Endothelial cell of umbilical vein (primary cell): ENCODE measurements at places on chromosomes 12 and 14. TPM values are rescaled to one million over a fixed set of nuclear protein-coding genes. Genes with fewer than 3 reads are reported as not detected.

GRCh38 chr14:69036757-69037506 lies 57.8 kb upstream of the ACTN1 start:
- H3K4me1 ChIP-seq: peaks cover 49% of the 10 kb centered on the region
- no peak for DNase-seq
- H3K27me3 ChIP-seq: no peaks in the 10 kb centered on the region
- H3K36me3 ChIP-seq: no peaks in the 10 kb centered on the region
- no peak overlapping the region for H3K4me3 ChIP-seq
- H3K27ac ChIP-seq: peak overlapping the region; percentile 93

DNA sequence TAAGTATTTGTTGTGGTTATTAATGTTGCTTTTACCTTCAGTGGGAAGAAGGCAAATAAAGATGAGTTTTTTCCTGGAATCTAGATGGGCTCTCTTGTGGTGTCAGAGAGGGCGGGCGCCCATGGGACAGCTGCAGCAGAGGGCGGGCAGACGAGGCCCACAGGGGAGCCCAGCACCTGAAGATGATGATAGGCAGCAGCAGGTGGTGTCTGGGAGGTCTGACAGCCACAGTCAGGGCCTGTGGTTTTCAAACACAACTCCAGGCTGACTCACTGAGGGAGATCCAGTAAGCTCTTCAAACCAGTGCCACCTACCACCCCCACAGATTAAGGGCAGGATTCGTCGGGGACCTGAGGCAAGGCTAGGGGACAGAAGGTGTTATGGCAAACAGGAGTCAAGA lies 42.8 kb downstream of the NKX2-1 start:
- no peak for DNase-seq
- no peaks in the 10 kb centered on the region for H3K27me3 ChIP-seq

GRCh38 chr14:36301159-36301558 lies 19.3 kb downstream of the MBIP start:
- H3K4me1 ChIP-seq: peaks cover 9% of the 10 kb centered on the region
- H3K4me3 ChIP-seq: no peak overlapping the region
- peaks cover 2% of the 10 kb centered on the region for H3K36me3 ChIP-seq
- H3K27ac ChIP-seq: no peak overlapping the region
- DNase-seq: no peak
- H3K27me3 ChIP-seq: no peaks in the 10 kb centered on the region

GRCh38 chr12:47870175-47870781 lies 34.5 kb downstream of the VDR start:
- no peak overlapping the region for H3K27ac ChIP-seq
- H3K27me3 ChIP-seq: no peaks in the 10 kb centered on the region
- no peak for DNase-seq
- H3K4me1 ChIP-seq: peaks cover 6% of the 10 kb centered on the region
- H3K36me3 ChIP-seq: no peaks in the 10 kb centered on the region
- H3K4me3 ChIP-seq: no peak overlapping the region

GRCh38 chr14:99383472-99384449 lies 96.9 kb downstream of the SETD3 start:
- H3K4me3 ChIP-seq: no peak overlapping the region
- H3K27me3 ChIP-seq: no peaks in the 10 kb centered on the region
- H3K27ac ChIP-seq: no peak overlapping the region
- H3K36me3 ChIP-seq: no peaks in the 10 kb centered on the region
- DNase-seq: no peak

DNA sequence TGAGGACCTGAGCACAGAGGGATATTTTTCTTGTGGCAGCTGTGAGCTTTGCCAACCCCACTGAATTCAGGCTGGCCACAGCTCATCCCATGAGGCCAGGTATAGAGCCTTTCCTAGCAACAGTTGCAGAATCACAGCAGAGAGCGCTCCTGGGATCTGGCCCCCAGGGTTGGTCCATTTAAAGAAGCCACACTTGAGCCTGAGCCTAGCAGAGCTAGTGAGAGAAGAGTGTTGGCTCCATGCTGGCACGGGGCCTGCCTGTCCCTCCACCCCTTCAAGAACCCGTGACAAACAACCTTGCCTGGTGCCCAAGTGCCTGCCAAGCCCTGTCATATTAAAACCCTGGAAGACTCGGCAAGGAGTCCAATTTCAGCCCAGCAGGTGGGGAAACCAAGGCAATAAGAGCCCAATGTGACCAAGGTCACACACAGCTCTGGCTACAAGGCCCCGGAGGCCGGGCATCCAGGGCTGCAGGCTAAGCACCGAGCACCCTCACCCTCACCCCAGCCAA lies 91.6 kb downstream of the LRRC74A start:
- peak overlapping the region; percentile 86 for H3K27ac ChIP-seq
- H3K4me3 ChIP-seq: no peak overlapping the region
- DNase-seq: no peak

GRCh38 chr12:118356809-118357256 lies 15.9 kb downstream of the TAOK3 start:
- H3K4me3 ChIP-seq: no peak overlapping the region
- H3K27me3 ChIP-seq: no peaks in the 10 kb centered on the region
- peaks cover 48% of the 10 kb centered on the region for H3K4me1 ChIP-seq
- DNase-seq: no peak

GRCh38 chr14:96108911-96109310 lies 69.7 kb downstream of the C14orf132 start:
- DNase-seq: no peak
- H3K4me3 ChIP-seq: no peak overlapping the region
- no peaks in the 10 kb centered on the region for H3K4me1 ChIP-seq

GRCh38 chr12:116595186-116595585 lies 36.0 kb downstream of the MAP1LC3B2 start:
- H3K27ac ChIP-seq: no peak overlapping the region
- H3K36me3 ChIP-seq: no peaks in the 10 kb centered on the region
- H3K4me1 ChIP-seq: peaks cover 7% of the 10 kb centered on the region
- H3K4me3 ChIP-seq: no peak overlapping the region

GRCh38 chr14:38336298-38336697 lies 80.4 kb upstream of the CLEC14A start:
- H3K36me3 ChIP-seq: no peaks in the 10 kb centered on the region
- no peaks in the 10 kb centered on the region for H3K27me3 ChIP-seq
- DNase-seq: peak; percentile 69
- no peak overlapping the region for H3K4me3 ChIP-seq

DNA sequence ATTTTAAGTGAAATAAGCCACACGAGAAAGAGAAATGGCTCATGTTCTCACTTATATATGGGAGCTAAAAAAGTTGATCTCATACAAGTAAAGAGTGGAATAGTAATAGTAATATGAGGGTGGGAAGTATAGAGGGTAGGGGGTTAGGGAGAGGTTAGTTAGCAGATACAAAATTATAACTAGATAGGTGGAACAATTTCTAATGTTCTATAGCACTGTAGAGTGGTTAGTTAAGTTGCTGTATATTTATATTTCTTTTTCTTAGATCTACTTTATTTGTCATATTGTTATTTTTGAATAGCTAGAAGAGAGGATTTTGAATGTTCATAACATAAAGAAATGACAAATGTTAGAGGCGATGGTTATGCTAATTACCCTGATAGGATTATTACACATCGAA lies 74.1 kb downstream of the MIA2 start:
- peaks cover 3% of the 10 kb centered on the region for H3K36me3 ChIP-seq
- H3K27ac ChIP-seq: no peak overlapping the region
- no peak overlapping the region for H3K4me3 ChIP-seq
- H3K27me3 ChIP-seq: no peaks in the 10 kb centered on the region
- no peak for DNase-seq

DNA sequence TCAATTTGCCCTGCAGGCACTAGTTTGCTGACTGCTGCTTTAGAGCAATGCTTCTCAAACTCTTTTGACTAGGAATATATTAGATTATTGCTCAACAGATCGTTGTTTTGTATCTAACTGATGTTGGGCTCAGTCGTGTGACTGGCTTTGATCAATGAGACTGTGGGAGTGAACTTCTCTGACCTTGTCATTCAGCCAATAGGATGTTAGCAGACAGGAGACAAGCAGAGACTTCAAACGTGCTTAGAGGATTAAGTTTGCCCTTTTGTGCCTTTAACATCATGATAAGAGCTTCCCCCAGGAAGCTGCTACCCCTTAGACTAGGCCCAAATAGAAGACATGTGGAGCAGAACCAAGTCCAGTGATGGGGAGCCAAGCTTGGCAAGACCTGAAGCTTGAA lies 76.7 kb upstream of the ELK3 start:
- H3K4me3 ChIP-seq: no peak overlapping the region
- H3K36me3 ChIP-seq: no peaks in the 10 kb centered on the region
- peaks cover 19% of the 10 kb centered on the region for H3K4me1 ChIP-seq

DNA sequence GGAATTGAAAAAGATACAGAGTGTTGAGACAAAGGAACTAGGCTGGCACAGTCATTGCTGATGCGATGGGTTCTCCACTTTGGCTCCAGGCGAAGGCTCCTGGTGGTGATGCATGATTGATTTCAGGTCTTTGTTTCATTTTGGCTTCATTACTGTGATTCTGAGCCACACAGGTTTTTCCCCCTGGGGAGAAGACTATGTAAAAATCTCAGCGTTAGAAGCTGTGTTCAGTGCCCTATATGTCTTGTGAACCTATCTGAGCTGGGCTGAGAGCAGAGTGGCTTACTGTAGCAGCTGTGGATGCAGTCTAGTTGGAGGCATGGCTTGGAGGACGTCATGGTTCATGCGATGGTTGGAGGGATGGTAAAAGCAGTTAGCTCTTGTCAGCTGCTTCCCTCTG lies 54.0 kb downstream of the GPATCH2L start:
- H3K27ac ChIP-seq: no peak overlapping the region
- no peak overlapping the region for H3K4me3 ChIP-seq
- peaks cover 3% of the 10 kb centered on the region for H3K4me1 ChIP-seq
- DNase-seq: no peak

GRCh38 chr12:65561798-65562382 lies 262.4 kb upstream of the HMGA2 start:
- H3K4me1 ChIP-seq: peaks cover 41% of the 10 kb centered on the region
- H3K27ac ChIP-seq: peak overlapping the region; percentile 0
- H3K27me3 ChIP-seq: no peaks in the 10 kb centered on the region
- DNase-seq: peak; percentile 69
- no peak overlapping the region for H3K4me3 ChIP-seq

- no peak for DNase-seq
- no peaks in the 10 kb centered on the region for H3K27me3 ChIP-seq
- peaks cover under 1% of the 10 kb centered on the region for H3K4me1 ChIP-seq
- no peak overlapping the region for H3K27ac ChIP-seq
Measured at GRCh38 chr14:71136386-71137060, 229.3 kb downstream of the PCNX1 start.

DNA sequence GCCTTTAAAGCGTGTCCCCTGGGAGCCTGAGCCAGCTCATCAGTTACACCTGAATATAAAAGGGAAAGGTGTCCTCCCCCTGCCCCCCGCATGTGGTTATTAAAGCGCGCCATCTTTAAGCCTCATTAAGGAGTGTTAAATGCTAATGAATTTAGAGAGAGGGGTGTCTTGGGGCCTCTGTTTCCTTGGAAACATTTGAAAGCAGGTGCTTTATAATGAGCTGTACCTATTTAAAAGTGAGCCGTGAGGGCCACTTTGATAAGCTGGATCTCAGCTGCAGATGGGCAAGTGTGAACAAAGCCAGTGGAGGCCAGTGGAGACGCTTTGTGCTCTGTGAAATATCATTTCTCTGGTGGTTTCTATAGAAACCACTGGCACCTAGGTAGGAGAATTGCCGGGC lies 84.0 kb downstream of the BEGAIN start:
- H3K4me3 ChIP-seq: no peak overlapping the region
- no peaks in the 10 kb centered on the region for H3K36me3 ChIP-seq
- no peaks in the 10 kb centered on the region for H3K4me1 ChIP-seq
- no peak overlapping the region for H3K27ac ChIP-seq
- H3K27me3 ChIP-seq: no peaks in the 10 kb centered on the region

DNA sequence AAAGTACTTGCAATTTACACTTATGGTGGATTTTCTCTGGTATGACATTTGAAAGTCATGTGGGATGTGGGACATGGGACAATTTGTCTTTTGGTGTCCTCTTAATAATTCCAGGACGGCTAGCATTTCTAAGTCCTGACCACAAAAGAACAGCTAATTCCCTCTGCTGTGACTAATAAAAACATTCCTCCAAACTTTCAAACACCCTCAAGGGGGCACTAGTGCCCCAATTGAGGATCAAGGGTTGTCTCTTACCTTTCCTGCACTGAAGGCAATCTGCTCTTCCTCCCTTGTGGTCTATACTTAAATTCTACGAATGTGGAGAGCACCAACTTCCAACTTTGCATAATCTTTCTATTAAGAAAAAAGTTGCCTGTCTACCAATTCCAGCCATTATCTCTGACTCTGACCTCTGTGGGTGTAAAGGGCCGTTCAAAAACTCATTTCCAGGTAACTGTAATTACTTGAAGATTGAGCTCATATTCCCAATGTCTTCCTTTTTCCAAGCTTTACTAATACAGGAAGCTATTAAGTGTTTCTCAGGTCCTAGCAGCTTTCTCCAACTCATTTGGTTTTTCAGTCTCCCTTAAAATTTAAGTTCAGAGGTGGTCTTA lies 210.2 kb downstream of the PTPRO start:
- no peak overlapping the region for H3K27ac ChIP-seq
- no peaks in the 10 kb centered on the region for H3K36me3 ChIP-seq

DNA sequence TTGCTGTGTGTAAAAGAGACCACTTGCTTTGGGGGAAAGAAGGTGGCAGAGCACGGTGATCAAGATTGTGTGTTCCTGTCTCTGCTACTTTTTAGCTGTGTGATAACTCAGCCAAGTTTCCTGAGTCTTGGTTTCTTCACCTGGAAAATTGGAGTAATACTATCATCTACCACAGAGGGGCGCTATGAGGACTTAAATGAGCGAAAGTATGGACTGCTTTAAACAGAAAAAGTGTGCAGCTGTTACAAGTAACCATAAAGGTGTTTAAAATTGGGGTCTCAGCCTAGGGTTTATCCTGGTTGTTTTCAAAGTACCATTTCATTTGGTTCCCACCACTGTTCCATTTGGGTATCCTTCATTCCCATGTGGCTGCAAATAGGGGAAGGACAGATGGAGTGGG lies 65.9 kb upstream of the WSCD2 start:
- DNase-seq: peak; percentile 36
- H3K27me3 ChIP-seq: no peaks in the 10 kb centered on the region
- no peak overlapping the region for H3K4me3 ChIP-seq
- no peaks in the 10 kb centered on the region for H3K4me1 ChIP-seq
- no peak overlapping the region for H3K27ac ChIP-seq

GRCh38 chr12:115998119-115998633 lies 279.3 kb downstream of the MED13L start:
- no peaks in the 10 kb centered on the region for H3K27me3 ChIP-seq
- peaks cover 6% of the 10 kb centered on the region for H3K36me3 ChIP-seq
- peak; percentile 70 for DNase-seq
- H3K4me3 ChIP-seq: no peak overlapping the region

The COL2A1 gene
- polyA plus RNA-seq: not detected in 2 replicates

The LMNTD1 gene
- polyA plus RNA-seq: not detected in 2 replicates

The PAN2 gene
- polyA plus RNA-seq: 21.0 and 21.9 TPM in 2 replicates

The SALL2 gene
- polyA plus RNA-seq: 2.8 and 4.3 TPM in 2 replicates

The VPS29 gene
- 111 and 138 TPM in 2 replicates for polyA plus RNA-seq

The EIF2S3B gene
- polyA plus RNA-seq: 0.16 and 0.21 TPM in 2 replicates

The ANKRD33 gene
- polyA plus RNA-seq: 0.80 and 0.92 TPM in 2 replicates

The KRT74 gene
- polyA plus RNA-seq: not detected in 2 replicates

The FOXN4 gene
- not detected in 2 replicates for polyA plus RNA-seq

The SERPINA5 gene
- 0.08 and 0.12 TPM in 2 replicates for polyA plus RNA-seq

The SYCP3 gene
- not detected in 2 replicates for polyA plus RNA-seq

The IL23A gene
- polyA plus RNA-seq: 0.12 TPM in 1 of 2 replicates, not detected in the other
